ENCODE measurements at places on chromosomes 6 and 20.

DNA sequence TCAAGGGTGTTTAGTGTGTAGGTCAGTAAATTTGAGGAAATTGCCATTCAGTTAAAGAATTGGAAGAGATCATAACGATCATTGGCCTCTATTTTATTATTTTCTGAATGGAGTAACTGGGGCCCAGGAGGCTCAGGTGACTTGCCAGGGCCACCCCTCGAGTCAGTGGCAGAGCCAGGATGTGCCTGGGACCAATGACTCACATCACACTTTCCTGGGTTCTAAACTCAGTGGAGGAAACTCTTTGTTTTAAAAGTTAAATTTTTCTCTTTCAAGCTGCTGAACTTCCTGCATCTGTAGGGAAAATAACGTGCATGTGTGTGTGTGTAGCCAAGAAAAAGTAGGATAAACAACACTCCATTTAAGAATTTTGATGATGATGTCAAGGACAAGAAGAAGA, 135.5 kb downstream of the MYLK4 start:
- DNase-seq, result no peak

DNA sequence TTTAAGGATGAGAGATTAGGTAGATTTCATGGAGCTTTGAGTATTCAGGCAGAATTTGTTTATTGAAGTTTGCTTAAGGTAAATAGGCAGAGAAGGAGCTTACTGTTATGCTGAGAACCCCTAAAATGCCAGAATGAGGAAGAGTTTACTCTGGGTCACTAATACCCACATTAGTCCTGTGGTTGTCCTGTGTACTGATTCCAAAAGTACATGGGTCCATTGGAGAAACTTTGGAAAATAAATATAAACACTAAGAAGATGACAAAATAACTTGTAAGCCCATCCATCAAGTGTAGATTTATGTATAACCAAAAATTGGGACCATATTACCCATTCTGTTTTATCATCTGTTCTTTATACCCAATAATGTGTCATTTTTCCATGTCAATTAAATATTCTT, 31.6 kb downstream of the ENPP1 start:
- no peak for DNase-seq

DNA sequence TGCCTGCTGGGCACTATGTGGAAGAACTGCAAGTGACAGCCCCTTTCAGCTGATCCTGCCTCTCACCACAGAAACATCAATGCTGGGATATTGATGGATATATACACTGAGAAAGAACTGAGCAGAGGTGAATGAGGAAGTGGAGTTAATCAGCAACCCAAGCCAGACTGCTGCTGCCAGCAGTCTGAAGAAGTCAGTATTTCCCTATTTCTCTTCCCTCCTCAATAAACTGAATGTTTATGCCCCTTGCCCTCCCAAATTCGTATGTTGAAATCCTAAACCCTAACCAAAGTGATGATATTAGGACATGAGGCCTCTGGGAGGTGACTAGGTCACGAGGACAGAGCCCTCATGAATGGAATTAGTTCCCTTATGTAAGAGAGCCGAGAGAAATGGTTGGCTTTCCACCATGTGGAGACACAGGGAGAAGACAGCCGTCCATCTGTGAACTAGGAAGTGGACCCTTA, 76.3 kb downstream of the CDK19 start:
- DNase-seq, result no peak

DNA sequence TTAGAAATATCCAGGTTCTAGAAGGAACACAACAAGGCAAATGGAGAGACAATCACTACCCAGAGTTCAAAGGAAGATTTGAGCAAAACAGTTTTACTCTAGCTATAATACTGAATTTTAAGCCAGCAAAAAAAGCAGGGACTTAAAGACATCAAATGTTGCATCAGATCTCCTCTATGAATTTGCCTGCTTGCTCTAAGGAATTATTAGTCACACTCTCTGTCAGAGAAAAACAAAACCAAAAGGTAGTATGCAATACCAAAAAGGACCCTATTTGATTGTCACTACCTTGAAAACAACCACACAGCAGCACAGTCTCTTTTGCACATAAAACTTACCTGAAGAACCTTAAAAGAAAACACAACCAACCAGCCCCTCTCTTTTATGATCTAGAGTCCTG, 46.3 kb downstream of the BTBD9 start:
- DNase-seq, result no peak

DNA sequence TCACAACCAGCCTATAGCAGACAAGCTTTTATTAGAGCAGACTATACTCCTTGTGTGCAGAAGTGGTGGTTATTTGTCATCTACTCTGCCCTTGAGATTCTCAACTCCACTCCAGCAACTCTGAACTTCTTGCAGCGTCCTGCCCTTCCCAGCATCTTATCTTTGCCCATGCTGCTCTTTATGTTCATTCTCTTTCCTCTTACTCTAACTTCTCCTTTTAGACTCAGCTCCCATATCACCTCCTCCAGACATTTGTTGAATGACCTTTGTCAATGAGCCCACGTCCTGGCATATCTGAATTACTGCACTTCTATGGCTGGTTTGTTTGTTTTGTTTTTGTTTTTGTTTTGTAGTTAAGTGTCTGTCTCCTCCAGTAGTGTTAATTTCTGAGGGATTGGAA, 81.2 kb downstream of the KCNQ5 start:
- no peak for DNase-seq

- no peak for DNase-seq
Observed at GRCh38 chr6:30216096-30216495, 2.9 kb upstream of the TRIM26 start.

DNA sequence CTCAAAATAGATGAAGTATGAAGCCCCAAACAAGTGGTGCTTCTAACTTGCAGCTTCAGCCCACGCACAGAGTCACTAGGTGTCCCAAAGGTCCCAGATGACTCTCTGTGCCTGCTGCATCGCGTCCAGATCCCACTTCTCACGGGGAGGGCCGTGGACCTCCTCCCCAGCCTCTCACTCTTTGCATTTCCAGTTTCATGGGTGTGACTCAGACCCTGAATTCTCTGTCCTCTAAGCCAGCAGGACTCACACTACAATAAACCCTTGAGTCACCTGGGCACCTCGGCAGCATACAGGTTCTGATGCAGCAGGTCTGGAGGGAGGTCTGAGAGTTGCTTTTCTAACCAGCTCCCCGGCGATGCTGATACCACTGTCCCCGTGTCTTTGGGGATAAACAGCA, 114.0 kb upstream of the RIN2 start:
- no peak for DNase-seq

GRCh38 chr6:137915790-137916189, 48.7 kb downstream of the TNFAIP3 start:
- no peak for DNase-seq

Measured in NCI-H526 treated with DMSO at 0.1 percent for 48 hours (cell line).